WTC11 (cell line): ENCODE measurements at places on chromosomes 1 and 21.
A peak's percentile ranks its signal among the peaks of the same experiment; 100 is the strongest.

GRCh38 chr1:203440771-203441170, 34.8 kb upstream of the PRELP start:
- DNase-seq, result peak; percentile 32

- no peak for DNase-seq
Observed at GRCh38 chr1:246564839-246565750, 966 bp downstream of the TFB2M start.

GRCh38 chr1:20143318-20143717, 4.2 kb downstream of the PLA2G2F start:
- DNase-seq, result no peak

DNA sequence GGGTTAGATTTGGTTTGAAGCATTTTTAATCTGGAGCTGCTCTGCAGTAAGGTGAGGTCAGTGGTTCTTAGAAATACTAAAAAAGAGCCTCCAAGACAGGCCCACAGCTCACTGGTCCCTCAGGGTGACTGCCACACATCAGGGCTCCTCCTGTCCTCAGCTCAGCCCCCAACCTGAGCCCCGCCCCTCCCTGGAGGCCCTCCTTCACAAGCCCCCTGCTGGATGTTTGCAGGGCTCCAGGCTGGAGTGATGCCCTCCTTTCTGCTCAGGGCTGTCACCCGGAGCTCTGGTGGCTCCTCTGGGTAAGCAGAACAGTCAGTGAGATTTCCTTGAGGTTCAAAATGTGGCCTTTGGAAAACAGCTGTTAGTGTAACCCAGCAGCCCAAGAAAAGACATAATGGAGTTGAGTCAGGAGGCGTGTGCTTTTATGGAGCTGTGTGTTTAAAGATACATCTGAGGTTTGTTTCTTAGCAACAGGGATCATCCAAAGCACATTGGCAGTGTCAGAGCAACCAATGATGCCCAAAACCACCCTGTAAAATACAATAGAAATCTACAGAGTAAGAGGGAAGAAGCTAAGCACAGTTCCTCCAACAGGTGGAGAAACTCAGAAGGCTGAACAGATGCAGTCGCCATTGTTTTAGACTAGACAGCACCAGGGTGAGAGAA, 21.4 kb downstream of the STUM start:
- DNase-seq, result peak; percentile 77

DNA sequence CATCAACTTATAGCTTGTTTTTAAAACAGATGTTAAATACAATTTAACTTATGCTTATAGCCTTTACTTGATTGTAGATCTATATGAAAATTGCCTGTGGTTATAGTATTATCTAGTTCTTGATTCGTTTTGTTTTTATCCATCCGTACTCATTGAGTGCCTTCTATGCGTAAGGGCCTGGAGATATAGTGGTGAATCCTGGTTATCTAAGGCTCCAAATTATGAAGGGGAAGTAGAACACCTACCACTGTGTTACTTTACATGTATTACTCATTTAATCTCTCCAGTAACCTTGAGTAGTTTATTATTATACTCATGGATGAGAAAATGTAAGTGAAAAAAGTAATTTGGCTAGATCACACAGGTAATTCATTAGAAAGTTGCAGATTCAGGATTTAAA, 121.8 kb downstream of the OSBPL9 start:
- no peak for DNase-seq

- DNase-seq, result no peak
Observed at GRCh38 chr1:47216278-47217059, 15.6 kb downstream of the TAL1 start.

DNA sequence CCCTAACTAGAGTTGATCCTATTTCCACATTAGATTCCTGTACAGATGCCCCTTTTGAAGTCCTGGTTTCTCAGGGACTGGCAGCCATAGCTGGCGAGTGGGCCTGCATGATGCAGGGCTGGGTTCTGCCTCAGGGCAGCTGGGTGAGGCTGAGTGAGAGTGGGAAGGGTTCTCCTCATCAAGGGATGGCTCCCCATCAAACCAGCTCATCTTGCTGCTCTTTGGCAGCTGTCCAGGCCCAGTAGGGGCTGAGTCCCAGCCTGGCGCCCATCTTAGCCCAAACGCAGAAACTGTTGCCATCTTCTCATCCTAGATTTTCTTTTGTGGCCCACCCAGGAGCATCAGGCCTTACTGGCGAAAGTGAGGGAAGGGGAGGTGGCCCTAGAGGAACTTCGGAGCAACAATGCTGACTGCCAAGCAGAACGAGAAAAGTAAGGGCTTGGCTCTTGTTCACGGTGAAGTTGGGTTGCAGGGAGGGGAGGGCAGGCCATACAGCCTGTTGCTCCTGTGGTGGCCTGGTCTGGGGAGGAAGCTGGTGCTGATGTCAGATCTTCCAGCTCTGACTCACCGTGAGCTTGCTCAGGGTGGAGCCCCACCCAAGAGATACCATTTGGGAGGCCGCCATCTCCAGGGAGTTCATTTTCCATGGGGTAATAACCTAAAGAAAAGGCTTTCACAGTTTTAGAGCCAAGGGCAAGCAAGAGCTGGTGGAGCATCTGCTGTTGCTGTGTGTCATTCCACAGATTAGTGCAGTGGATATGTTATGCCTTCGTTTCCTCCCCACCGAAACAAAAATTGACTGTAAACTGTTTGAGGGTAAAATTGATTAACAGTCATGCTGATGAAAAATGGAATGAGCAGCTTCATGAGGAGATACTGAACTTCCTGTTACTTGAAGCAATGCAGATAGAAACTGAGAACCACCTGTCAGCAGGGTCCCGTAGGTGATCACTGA, 34.7 kb downstream of the TUFT1 start:
- no peak for DNase-seq

GRCh38 chr1:225299624-225300023, 128.2 kb downstream of the LBR start:
- DNase-seq, result no peak

- DNase-seq, result no peak
Observed at GRCh38 chr21:37868446-37869295, 47.6 kb downstream of the KCNJ6 start.

GRCh38 chr1:244002721-244003120, 48.4 kb upstream of the ZBTB18 start:
- no peak for DNase-seq

DNA sequence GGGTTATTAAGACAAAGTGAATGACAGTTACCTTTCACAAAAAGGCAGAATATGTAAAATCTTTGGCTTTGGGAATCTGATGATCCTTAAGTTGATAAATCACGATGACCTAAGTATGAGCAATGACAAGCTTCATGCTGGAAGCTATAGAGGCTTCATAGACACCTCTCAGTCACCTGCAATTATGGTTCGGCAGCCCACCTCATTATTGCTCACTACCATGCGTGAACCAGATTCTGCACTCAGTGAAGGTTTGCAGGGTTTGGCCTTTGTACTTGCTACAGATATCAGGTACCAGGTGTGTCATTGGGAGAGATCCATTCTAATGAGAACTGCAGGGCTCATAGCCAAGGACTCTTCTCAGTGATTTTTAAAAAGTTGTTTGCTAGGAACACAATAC, 163.5 kb downstream of the KCTD3 start:
- no peak for DNase-seq

- no peak for DNase-seq
Observed at GRCh38 chr1:179167418-179167777, 62.1 kb downstream of the ABL2 start.

DNA sequence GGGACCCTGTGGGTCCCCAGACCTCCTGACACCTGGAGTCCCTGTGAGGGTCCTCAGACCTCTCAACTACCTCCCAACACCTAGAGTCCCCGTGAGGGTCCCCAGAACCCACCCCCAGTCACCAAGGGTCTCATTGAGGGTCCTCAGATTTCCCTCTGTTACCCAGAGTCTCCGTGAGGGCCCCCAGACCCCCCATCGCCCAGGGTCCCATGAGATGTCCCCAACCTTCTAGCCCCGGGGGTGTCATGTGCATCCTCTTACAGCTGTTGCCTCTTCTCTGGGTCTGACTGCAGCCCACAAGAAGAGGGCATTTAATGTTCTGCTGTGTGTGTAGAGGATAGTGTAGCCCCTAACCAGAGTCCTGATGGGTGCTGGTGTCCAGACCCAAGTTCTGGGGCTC, 2.0 kb upstream of the GJC2 start:
- no peak for DNase-seq

- DNase-seq, result no peak
Observed at GRCh38 chr21:34846601-34847112, 177.9 kb downstream of the CLIC6 start.

- peak; percentile 57 for DNase-seq
Observed at GRCh38 chr1:76095802-76096201, 21.3 kb downstream of the ST6GALNAC3 start.
